Spinal cord (tissue), 10 donors: ENCODE measurements at places on chromosomes 6 and 20. TPM values are rescaled to one million over a fixed set of nuclear protein-coding genes. Genes with fewer than 3 reads are reported as not detected.

KCNS1 gene
- 4.0 TPM for total RNA-seq

- no peak for DNase-seq
These were observed 135.6 kb downstream of the CARMIL1 start for GRCh38 chr6:25414755-25415154.

DNA sequence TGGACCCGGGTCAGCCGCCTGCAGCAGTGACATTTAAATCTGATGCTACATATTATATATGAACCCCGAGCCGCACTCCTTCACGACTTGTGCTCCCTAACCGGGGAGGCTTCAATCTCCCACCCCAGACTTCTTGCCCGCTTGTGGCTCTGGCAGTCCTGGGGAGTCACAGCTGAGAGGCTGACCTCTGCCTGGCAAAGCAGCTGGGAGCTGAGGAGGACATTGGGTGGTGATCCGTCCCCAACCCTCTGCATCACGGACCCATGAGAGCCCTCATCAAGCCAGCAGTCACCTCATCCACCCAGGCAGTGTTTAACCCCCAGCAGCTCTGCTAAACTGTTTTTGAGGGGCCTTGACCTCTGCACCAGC lies 33.7 kb upstream of the CDH22 start:
- DNase-seq, result no peak

TBC1D20 gene
- total RNA-seq, result 29.4 TPM

DNA sequence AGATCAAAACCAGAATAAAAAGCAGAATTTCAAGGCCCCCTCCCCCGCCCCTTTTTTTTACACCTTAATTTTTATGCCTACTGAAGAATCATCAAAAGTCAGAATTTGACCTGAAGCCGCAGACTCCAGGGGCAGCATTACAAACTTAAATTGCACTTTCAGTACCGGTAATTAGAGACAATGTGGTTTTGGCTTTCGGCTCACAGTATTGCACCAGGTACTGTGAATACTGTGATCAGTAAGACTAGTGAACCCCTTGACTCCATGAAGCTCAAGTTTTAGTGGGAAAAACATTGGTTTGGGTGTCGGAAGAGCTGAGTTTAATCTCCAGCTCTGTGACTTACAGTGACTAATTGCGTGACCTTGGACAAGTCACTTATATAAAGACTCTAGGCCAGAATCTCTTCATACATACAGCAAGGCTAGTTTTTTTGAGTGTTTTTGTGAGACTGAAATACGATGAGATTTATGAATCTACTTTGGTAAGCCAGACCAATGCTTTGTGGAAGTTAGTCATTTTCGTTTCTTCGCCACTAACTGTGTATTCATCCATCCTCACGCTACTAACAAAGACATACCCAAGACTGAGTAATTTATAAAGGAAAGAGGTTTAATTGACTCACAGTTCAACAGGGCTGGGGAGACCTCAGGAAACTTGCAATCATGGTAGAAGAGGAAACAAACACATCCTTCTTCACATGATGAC lies 114.7 kb downstream of the SASH1 start:
- no peak for DNase-seq

GRCh38 chr6:112030961-112031660 lies 22.8 kb upstream of the CCN6 start:
- no peak for DNase-seq

SAYSD1 gene
- total RNA-seq, result 21.7 TPM

GRCh38 chr6:82617648-82618047 lies 254.0 kb downstream of the TPBG start:
- no peak for DNase-seq

- no peak for DNase-seq
These were observed 21.9 kb upstream of the PTPN1 start for GRCh38 chr20:50488236-50488806.

- DNase-seq, result no peak
These were observed 7.8 kb downstream of the SYNGAP1 start for GRCh38 chr6:33427585-33428223.

DNA sequence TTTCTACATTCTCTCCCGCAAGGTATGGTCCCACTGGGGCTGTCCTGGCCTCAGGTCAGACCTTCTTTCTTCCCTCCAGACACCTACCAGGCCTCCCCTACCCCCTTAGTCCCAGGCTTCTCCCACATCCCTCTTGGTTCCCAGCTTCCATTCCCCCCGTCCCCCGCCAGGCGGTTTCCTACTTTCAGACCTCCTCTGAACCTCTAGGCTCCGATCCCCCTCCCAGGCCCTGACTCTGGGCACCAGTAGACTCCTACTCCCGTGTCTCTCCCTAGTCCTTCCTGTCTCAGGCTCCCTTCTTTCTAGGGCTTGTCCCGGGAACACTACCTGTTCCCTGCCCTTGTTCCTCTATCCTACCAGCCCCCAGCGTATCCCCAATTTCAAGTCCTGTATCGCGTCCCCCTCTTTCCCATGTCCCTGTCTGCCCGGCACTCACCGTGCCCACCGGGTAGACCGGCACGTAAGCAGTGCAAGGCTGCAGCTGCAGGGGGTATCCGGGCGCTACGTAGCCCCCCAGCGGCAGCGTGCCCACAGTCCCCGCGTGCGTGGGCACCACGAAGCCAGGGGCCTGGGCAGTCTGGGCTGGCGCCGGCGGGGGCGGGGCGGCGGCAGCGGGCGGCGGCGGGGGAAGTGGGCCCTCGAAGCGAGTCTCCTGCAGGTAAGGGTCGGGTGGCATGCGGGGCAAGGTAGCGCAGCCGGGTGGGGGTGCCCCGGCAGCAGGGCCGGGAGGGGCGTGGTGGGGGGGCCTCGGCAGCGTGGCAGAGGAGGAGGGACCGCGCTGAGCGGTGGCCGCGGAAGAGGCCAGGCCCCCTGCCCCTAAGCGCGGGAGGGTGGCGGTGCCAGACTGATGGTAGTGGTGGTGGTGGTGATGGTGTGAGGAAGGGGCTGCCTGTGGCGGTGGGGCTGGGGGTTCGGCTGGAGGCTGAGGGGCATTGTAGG lies 1.5 kb downstream of the PRRT1 start:
- DNase-seq, result no peak
